ENCODE measurements at places on chromosomes 12 and 14. TPM values are rescaled to one million over a fixed set of nuclear protein-coding genes. Genes with fewer than 3 reads are reported as not detected.

The TPH2 gene
- not detected for total RNA-seq

The DENR gene
- total RNA-seq: 23.6 TPM

The TSPAN9 gene
- total RNA-seq: 153 TPM

The CMA1 gene
- not detected for total RNA-seq

The OR6C70 gene
- total RNA-seq: not detected
